ENCODE measurements at places on chromosomes 13 and 19.

DNA sequence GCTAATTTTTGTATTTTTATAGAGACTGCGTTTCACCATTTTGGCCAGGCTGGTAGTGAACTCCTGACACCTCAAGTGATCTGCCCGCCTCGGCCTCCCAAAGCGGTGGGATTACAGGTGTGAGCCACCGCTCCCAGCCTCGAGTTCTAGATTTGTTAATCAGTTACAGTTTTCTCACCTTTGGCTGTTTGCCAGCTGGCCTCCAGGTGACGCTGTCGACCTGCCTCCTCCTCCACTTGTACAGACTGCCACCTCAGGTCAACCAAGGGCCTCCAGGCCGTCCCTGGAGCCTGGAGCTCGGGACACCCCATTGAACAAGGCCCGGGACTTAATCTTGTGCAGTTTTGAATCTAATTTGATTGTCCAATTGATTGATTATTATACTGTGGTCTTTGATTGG lies 45.5 kb downstream of the IER2 start:
- no peak for DNase-seq

DNA sequence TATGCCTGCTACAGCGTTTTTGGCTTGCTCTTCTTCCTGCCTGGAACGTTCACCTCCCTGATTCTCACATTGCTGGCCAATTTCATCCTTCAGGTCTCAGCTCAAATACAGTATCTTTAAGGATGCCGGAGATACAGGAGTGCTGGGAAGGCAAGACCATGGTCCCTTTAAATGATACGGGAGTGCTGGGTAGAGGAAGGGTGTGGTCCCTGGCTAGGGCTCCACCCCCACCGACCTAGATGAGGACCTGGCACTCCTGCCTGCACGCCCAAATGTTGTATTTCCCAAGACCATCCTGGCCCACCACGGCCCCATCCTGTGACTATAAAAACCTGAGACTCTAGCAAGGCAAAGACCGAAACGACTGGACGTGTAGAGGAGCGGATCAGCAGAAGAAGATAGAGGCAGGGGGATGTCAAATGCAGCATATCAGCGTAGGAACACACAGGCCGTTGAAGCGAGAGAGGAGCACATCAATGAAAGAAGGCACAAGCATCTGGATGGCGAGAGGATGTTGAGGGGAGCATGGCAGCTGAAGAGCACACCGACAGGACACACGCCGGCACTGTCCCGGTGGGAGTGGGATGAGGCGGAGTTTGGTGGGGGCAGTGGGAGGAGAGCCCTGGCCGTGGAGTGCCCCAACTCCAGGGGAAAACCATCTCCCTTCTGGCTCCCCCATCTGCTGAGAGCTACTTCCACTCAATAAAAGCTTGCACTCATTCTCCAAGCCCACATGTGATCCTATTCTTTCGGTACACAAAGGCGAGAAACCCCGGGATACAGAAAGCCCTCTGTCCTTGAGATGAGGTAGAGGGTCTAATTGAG lies 74.0 kb downstream of the PCDH9 start:
- DNase-seq = no peak

DNA sequence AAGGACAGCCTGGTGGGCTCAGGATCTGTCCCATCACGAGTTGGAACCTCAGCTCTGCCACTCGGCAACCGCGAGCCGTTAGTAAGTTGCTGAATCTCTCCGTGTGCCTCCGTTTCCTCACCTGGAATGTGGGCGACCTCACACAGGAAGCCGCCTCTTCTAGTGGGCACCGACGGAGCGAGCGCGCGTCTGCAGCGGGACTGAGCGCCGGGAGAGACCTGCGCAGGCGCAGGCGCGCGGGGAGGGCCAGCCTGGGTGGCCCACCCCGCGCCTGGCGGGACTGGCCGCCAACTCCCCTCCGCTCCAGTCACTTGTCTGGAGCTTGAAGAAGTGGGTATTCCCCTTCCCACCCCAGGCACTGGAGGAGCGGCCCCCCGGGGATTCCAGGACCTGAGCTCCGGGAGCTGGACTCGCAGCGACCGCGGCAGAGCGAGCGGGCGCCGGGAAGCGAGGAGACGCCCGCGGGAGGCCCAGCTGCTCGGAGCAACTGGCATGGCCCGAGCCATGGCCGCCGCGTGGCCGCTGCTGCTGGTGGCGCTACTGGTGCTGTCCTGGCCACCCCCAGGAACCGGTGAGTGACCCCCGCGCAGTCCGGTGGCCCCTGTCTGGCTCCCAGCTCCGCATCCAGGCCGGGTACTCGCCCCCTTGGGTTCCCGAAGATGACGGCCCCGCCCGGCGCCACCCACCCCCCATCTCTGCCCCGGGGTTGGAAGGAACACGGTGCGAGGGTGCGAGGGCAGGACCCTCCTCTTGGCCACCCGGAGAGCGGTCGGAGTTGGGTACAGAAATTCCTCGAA lies at the start of gene PVR:
Gene PVR (plus strand): TSS at position 306 of the 797 bp plus-strand sequence. CDS start 187 bp downstream, at position 493.
- DNase-seq = peak; percentile 31

DNA sequence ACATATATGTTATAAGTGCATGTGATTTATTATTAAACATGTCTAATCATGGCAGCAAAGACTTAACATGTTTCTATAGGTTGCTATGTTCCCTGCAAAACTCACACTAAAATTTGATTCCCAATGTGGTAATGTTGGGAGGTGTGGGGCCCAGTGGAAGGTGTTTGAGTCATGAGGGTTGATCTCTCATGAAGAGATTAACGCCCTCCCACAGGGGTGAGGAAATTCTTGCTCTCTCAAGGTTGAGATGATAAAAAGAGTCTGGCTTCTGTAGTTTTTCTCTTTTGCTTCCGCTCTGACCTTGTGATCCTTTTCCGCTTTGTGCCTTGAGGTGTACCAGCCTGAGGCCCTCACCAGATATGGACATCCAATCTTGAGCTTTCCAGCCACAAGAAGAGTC lies 737.5 kb upstream of the SLITRK5 start:
- DNase-seq = no peak

DNA sequence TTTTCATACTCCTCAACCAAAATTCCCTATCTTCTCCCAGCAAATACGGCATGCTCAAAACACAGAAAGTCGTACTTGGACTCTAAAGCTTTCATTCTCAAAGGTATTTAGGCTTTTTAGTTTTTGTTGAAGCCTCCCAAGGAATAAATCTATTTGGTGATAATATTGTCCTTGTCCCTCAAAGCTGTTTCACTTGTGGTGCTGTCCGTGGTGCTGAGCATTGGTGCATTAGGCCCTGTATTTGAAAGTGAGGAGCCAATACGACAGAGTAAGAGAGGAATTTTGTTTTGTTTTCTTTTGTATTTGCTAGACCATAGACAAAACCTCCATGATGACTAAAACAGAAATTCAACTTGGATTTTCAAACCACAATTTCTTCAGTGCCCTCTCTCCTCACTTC lies 3.2 kb upstream of the LGALS13 start:
- DNase-seq = no peak

- no peak for DNase-seq
These were observed 303.6 kb downstream of the GPC5 start for GRCh38 chr13:91701975-91702374.

GRCh38 chr19:4014541-4015491 lies 7.3 kb downstream of the PIAS4 start:
- no peak for DNase-seq

DNA sequence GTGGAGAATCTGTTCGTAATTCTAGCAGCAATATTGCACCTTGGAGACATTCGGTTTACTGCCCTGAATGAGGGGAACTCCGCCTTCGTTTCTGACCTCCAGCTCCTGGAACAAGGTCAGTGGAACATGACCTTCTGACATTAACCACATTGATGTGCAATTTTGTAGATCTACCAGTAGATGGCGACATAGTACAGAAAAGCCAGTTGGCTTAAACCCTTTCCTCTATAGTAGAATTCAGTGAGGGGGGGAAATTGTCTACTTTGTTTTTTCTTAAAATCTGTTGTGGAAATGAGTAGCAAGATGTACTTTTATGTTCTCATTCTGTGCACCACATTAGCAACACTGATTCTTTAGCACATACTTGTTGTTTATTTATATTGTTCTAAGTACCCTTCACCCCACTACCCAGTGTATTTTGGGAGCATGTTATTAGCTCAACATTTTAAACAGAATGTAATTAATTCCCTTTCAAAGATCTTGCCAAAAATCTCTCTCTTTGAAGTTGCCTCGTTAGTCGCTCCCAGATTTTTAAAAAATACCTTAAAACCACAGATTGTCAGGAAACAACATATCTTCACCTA lies 332.2 kb downstream of the MYO16 start:
- DNase-seq = peak; percentile 18

GRCh38 chr13:36870050-36870692 lies 49.9 kb downstream of the SMAD9 start:
- no peak for DNase-seq

DNA sequence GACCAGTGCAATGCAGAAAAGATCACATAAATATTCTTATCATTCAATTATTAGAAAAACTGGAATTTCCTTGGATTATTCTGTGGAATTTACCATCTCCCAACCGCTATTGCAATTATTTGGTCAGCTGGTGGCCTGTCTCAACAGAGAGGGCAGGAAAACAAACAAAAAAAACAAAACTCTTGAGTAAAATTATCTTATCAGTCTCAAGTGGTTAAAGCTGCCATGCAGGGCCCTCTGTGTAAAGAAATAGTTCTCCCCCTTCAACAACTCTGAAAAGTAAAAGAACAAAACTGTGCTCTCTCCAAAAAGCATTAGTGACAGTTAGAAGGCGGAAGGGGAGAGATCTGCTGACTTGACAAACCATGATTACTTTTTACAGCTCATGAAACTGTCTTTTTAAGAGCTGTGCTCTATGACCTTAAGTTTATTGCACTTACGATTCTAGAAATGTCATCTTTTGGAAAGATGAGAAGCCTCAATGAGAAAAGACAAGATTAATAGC lies 152.3 kb downstream of the DLEU7 start:
- no peak for DNase-seq

Measured in CMK (cell line).